Smooth muscle cell of trachea (primary cell): ENCODE measurements at places on chromosomes 7 and 10. TPM values are rescaled to one million over a fixed set of nuclear protein-coding genes. Genes with fewer than 3 reads are reported as not detected.

Gene NACAD
- total RNA-seq = 5.0 and 5.1 TPM in 2 replicates

Gene WDR11
- total RNA-seq = 81.7 and 86.1 TPM in 2 replicates

Gene OR2F1
- under 0.01 TPM in 1 of 2 replicates, not detected in the other for total RNA-seq

Gene CRYGN
- total RNA-seq = 0.58 and 0.83 TPM in 2 replicates
